ENCODE measurements at places on chromosomes 16 and 17. TPM values are rescaled to one million over a fixed set of nuclear protein-coding genes. Genes with fewer than 3 reads are reported as not detected.

The RABEP2 gene
- total RNA-seq = 5.1 TPM

DNA sequence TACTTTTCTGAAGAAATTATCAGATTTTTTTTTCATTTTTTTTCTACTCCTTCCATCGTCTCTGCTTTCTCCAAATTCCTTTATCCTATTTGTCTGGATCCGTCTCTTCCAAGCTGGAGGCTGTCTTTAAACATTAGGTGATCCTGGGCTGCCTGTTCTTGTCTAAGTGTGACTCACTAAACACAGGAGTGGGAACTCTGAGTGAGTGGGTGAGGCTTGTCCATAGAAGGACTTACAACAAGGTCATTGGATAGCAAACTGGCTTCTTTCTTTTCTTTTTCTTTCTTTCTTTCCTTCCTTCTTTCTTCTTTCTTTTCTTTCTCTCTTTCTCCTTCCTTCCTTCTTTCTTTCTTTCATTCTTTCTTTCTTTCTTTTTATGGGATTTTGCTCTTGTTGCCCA lies 18.2 kb downstream of the ALOX15 start:
- no peak for DNase-seq

DNA sequence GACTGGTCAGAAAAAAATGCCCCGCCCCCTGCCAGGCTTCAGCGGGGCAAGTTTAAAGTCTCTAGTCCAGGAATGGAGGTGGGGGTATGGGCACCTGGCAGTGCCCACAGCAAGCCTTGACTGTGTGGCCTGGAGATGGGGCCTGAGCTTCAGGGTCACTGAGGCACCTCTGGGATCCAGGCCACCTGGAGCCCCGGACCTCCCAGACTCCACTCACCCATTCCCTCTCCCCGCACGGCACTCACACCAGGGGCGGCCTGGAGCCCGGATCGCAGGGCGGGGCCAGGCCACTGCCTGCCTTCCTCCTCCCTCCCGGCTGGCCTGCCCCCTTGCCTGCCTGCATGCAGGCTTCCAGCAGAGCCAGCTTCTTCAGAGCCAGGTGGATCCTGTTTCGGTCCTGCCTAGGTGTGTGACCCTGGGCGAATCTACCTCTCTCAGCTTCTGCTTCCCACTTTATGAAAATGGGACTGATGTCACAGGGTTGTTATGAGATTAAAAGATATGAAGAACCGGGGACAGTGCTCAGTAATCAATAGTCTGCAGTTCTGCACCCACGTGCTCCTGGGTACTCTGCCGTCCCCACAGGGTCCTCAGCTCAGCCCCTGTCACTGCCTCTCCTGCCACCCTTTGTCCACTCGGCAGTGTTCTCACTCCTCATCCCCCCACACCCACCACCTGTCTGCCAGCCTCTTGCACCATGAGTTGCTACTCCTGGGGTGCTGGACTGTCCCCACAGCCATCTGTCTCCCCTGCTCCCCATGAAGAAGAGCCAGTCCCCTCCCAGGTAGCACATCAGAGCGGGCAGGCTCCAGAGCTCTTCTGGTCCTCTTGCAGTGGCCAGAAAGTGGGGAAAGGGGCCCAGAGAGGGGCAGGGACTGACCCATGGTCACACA lies 1.2 kb upstream of the TCAP start:
- DNase-seq = peak; percentile 71

DNA sequence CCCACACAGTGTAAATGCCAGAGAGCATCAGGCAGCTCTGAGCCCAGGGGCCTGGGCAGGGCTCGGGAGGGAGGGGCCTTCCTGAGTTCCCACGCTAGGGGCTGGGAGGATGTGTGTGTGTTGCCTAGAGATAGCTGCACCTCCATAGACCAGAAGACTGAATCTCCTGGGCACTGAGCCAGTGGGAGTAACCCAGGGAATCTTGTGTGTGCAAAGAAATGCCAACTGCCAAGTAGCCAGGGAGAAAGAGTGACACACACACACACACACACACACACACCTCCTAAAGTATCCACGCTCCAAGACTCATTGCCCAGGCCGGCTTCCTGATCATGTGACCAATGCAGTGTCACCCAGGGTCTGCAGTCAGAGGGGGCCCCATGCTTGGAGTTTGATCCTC lies 166.2 kb upstream of the RPL38 start:
- DNase-seq = no peak

- DNase-seq = no peak
Observed at GRCh38 chr16:81448154-81449131, 3.8 kb downstream of the CMIP start.

GRCh38 chr16:30041841-30042240 lies 10.8 kb upstream of the TLCD3B start:
- no peak for DNase-seq

The GGA2 gene
- 31.0 TPM for total RNA-seq

- no peak for DNase-seq
Observed at GRCh38 chr17:27471321-27472269, 15.3 kb downstream of the KSR1 start.

The ZNF385C gene
- total RNA-seq = not detected

DNA sequence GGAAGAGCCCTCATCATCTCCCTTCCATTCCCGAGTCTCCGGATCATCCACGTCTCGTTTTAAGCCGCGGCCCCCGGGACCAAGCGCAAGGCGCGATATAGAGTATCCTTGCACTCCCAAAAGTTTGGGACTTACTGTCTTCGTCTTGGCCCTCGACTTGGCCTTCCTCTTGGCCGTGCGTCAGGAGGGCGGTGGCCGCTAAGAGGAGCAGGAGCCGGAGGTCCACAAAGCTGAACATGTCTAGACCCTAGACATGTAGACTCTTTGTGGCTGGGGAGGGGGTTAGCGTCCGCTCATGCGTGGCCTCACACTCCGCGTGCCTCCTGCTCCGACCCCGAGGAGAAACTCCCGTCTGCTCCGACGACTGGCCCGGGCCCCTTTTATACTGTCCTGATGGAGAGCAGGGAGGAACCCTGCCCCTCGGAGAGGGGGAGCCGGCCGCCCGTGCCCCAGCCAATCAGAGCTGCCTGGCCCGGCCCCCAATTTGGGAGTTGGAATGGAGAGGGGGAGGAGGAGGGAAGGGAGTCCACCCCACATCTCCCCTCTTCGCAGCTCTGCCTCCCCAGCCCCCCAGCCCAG lies at the start of gene COL1A1:
Gene COL1A1 (minus strand): TSS at position 356 of the 579 bp plus-strand sequence. CDS start 118 bp downstream, at position 238.
- DNase-seq = no peak

GRCh38 chr16:24745791-24746190 lies 16.3 kb downstream of the TNRC6A start:
- DNase-seq = no peak

DNA sequence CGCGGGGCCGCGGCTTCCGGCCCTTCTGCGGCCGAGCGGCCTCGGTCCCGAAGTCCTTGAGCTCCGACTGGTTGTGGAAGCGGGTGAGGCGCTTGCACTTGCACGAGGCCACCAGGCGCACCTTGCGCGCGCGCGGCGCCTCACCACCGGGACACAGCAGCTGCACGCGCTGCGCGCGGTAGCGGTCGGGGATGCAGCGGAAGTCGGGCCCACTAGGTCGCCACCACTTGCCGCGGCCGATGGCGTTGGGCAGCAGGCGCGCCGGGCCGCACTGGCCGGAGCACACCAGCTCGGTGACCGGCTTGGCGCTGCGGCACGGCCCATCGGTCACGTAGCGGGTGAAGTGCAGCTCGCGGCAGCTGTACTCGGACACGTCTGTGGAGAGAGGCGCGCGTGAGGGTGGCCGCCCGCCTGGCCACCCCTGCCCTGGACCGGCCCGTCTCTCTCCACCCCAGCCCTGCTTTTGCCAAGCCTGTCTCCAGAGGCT lies 3.2 kb downstream of the SOST start:
- no peak for DNase-seq

GRCh38 chr17:8176197-8176940 lies at the start of gene TMEM107:
Gene TMEM107, minus strand, starts transcription at chr17:8176380. Its CDS starts 94 bp downstream, at chr17:8176286.
- peak; percentile 70 for DNase-seq

DNA sequence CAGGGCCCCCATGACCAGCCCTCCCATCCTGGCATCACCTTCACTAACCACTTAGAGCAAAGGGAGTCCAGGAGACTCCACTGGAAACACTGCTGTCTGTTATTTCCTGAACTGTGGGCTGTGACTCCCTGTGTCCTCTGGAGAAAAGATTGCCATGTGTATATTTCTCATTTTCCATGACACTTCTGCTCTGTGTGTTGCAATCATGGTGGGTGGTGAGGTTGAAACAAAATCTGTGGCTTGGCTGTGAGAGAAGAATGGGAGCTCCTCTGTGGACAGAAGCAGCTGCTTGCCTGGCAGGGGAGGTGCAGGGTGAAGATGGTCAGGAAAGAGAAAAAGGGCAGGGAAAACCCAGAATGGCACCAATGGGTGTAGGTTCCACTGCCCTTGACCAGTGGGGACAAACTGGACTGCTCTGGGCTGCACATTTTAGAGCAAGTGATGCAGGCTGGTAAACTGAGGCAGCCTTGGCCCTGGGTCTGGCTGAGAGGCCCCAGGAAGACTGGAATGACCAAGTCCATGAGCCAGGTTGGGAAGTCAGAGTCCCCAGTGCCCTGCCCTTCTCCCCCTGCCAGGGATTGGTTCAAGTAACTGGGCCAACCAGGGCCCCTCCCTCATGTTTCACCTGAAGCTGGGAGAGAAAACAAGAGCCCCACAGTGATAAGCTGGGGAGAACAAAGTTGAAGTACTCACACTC lies 314.3 kb downstream of the C16orf95 start:
- no peak for DNase-seq

DNA sequence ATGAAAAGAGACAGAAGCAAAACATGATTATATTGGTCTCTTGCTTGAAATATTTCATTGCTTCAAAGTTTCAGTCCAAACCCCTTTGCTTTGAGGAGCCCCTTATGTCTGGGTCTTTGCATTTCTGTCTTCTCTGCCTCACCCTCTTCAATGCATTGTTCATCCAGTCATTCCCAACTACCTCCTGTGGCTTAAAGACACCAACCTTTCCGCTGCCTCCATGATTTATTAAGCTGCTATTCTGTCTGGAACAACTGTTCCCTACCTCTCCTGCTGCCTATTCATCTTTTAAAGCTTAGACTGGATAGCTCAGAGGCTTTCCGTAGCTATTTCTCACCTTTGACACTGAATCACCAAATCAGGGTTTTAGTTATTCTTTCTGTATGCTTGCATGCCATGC lies 2.3 kb downstream of the KRTAP3-2 start:
- no peak for DNase-seq

GRCh38 chr17:8776248-8776647 lies 17.9 kb upstream of the SPDYE4 start:
- DNase-seq = no peak

DNA sequence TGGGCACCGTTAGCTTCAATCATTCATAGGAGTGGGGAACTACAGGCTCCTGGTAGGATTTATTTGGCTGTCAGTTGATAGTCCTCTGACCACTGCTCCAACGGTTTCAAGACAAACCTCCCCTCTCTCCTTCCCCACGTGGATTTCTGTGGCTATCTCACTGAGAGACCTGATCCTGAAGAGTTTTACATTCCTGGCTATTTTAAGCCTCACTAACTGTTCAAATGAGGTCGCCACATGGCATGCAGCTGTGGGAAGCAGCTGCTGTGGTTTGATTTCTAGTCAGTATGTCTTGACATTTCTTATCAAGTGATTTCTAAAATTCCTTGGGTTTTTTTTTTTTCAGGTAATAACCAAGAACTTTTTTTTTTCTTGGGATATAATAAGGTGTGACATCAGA lies 38.3 kb downstream of the CDK5R1 start:
- DNase-seq = no peak

GRCh38 chr16:85986931-85987749 lies 88.2 kb downstream of the IRF8 start:
- DNase-seq = no peak

The MFAP4 gene
- total RNA-seq = 11.0 TPM

GRCh38 chr17:64087252-64088005 lies 42.5 kb downstream of the ERN1 start:
- no peak for DNase-seq

The PPL gene
- 12.8 TPM for total RNA-seq

The TMEM101 gene
- total RNA-seq = 38.3 TPM

DNA sequence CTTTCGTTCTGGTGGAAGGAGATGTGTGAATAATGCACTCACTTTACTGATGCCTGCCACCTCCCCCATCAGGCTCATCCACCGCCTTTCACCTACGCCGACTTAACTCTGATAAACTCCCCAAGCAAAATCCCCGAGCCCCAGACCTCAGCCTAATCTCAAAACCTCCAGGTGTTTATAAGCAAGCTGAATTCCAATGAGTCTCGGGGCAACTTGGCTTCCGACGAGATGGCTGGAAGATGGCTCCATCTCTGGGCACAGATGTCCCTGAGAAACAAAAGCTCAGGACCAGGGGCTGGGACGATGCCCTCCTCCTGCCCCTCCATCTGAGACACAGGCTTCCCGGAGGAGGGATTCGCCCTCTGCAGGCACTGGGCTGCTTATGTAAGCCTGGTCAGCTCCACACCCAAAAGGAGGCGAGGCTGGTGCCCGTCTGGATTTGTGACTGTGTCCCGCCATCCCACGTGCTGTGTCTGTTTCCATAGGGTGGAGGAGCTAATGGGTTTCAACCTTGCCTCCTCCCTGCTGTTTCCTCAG lies 386.4 kb upstream of the TNRC6C start:
- DNase-seq = no peak

- DNase-seq = no peak
Observed at GRCh38 chr16:57619606-57620334, 8.7 kb upstream of the ADGRG1 start.

The AOC2 gene
- 1.2 TPM for total RNA-seq

DNA sequence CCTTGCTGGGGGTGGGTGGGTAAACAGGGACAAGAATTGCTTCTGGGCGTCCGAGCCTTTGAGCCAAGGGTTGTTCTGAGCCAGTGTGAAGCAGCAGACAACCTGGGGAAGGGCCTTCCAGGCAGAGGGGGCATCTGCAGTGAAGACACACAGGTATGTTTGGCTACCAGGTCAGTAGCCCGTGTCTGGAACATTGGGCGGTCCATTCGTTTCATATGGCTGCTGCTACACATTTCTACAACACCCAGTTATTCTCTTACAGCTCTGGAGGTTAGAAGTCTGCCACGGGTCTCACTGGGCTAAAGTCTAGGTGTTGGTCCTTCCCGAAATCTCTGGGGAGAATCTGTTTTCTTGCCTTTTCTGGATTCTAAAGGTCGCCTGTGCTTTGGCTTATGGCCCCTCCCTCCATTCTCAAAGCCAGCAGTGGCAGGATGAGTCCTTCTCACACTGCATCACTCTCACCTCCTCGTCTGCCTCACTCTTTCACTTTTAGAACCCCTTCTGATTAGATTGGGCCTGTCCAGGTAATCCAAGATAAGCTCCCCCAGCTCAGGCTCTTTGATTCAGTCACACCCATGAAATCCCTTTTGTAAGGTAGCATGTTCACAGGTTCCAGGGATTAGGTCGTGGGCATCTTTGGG lies 136.1 kb downstream of the CLEC16A start:
- no peak for DNase-seq

The ADPRM gene
- total RNA-seq = 20.5 TPM

- no peak for DNase-seq
Observed at GRCh38 chr17:40268141-40268712, 19.5 kb upstream of the CDC6 start.

Measured in gastrocnemius medialis (tissue), 4 donors.